Trophoblast cell (in vitro differentiated cells and primary cell): ENCODE measurements at places on chromosomes 13 and 19.
A peak's percentile ranks its signal among the peaks of the same experiment; 100 is the strongest.

GRCh38 chr19:19388568-19389555 is 16.6 kb upstream of the GATAD2A start:
- DNase-seq = no peak

DNA sequence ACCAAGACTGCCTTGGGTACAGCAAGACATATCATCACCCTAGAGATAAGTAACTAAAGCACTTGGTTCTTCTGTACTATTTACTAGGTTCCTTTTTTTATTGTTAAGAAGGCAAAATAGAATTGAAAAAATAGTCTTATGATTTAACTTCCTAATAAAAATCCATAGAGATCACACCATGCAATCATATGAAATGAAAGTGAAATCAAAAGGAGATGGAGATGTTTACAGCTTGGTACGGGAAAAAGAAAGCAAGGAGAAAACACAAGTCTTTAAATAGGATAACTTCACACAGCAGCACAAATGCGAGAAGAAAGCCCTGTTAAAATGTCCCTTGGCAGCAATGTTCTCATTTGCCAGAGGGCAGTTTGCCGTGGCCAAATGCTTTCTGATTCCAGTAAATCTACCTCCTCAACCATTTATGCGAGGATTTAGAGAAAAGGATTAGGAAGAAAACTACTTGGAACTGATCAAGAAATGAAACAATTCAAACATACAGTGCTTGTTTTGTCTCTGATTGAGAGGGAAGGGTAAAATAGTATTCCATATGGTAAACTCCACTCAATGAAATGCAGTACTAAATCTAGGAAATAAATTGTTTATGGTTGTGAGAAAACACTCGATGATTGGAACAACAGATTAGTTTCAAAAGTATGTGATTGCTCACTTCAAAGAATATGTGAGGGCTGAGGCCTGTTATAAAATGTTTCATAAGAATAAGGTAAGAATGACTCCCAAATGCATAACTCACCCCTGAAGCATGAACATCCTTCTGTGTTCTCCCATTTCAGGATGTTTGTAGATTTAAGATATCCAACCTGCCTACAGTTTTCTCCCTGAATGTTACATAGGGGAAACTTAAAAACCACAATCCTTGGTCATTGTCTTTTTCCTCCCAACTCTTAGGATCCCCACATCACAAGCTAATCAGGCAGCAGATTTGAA is 487.8 kb downstream of the DACH1 start:
- DNase-seq = no peak

- DNase-seq = peak; percentile 85
Observed at GRCh38 chr13:46492946-46493345, 60.0 kb upstream of the LRCH1 start.

- no peak for DNase-seq
Observed at GRCh38 chr19:49848938-49849337, 2.0 kb upstream of the PTOV1 start.

GRCh38 chr13:113411216-113412023 is 41.9 kb downstream of the ADPRHL1 start:
- DNase-seq = peak; percentile 42

- DNase-seq = peak; percentile 47
Observed at GRCh38 chr13:50277127-50277526, 261.9 kb downstream of the KCNRG start.

GRCh38 chr19:4988770-4989251 is 19.9 kb downstream of the KDM4B start:
- DNase-seq = no peak

DNA sequence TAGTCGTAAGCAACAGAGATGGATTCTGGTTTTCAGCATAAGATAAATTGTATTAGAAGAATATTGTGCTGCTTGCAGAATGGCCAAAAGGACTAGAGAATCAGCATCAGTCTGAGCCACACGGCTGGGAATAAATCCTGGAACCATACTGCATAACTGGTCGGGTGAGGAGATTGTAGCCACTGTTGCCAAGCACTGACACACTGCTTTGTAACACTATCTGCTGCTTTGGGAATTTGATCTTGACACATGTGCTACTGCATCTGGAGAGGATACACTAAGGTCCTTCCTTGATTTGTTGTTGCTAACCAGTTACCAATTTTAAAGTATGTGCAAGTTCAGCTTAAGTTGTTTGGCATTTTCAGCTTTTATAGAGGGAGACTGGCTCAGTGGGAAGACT is 1.9 kb downstream of the HNRNPA1L2 start:
- peak; percentile 9 for DNase-seq

GRCh38 chr19:14369399-14370168 is 11.7 kb upstream of the ADGRE5 start:
- DNase-seq = no peak

- peak; percentile 63 for DNase-seq
Observed at GRCh38 chr19:4971424-4971793, 2.5 kb downstream of the KDM4B start.

- DNase-seq = peak; percentile 9
Observed at GRCh38 chr19:35845215-35846037, 6.9 kb downstream of the NPHS1 start.

DNA sequence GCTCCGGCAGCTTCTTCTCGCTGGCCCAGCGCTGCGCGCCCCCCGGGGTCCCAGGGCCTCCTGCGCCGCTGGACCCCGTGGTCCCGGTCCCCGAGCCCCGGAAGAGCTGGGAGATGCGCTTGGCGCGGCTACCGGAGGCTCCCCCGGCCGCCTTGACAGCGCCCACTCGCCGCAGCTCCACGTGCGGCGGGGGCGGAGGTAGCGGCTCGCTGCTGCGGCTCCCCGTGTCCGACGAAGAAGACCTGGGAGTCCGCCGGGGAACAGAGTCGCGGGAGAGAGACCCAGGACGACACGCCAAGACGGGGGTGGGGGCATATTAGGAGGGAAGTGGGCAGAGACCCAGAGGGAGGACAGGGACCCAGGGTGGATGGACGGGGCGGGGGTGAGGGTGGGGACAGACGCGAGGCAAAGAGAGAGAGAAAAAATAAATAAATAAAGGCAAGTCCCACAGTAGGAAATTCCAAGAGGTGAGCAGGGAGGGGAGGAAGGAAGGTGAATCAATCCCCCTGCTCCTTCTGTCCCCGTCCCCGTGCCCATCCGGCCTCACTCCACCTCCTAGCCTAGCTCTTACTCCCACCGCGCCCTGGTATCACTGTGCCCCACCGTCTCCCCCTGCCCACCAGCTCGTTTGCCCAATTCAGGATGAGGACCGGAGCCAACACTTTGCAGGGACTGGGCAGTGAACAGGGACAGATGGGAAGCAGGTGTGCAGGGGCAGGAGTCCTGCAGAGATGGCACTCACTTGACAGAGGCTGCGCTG is 826 bp downstream of the RASIP1 start:
- no peak for DNase-seq

DNA sequence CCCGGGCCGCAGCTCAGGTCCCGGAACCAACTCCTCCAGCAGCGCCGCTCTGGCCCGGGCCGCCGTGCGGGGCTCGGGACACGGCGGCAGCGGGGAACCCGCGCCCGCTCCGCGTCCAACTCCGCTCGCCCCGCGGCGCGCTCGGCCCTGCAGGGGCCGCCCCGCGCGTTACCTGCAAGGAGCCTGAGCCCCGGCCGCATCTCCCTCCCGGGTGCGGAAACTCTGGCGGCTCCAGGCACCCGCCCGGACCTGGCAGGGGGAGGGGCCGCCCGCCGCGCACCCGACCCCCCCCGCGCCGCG is at the start of gene TMTC4:
Gene TMTC4, minus strand, starts transcription at position 224 of the 300 bp plus-strand sequence. CDS start 4,433 bp downstream, outside the sequence.
- no peak for DNase-seq

- DNase-seq = no peak
Observed at GRCh38 chr13:33560726-33561125, 257.2 kb upstream of the RFC3 start.

GRCh38 chr13:40345654-40346372 is 320.6 kb downstream of the FOXO1 start:
- DNase-seq = no peak

DNA sequence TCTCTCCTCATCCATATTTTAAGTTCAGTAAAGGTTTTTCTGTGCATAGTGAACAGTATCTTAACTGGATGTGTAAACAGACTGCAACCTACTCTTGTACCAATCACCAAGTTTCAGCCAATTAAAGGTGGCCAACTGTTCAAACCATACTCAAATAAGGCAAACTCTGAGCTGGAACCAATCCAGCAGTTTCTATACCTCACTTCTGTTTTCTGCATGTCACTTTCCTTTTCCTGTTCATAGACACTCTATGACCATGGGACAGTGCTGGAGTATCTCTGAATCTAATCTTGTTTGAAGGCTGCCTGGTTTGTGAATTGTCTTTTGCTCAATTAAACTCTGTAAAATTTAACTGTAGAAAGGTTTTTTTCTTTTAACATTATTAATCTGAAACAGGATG is 470.3 kb upstream of the SLITRK6 start:
- no peak for DNase-seq

DNA sequence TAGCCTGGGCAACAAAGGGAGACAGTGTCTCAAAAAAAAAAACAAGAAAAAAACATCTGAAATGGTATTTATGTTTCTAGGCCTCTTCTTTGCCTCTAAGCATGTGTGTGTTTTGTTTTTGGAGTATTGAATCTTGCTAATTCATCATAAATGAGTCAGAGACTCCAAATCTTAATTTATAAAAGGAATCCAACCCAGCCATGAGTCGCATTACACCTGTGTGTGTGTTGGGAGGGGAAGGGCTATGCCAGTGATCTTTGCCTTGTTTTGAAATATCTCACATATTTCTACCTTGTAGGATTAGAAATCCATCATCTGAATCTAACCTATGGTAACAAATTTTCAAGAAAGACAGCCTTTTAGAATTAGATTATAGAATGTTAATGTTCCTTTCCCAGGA is 4.0 kb downstream of the ZNF331 start:
- DNase-seq = peak; percentile 63

DNA sequence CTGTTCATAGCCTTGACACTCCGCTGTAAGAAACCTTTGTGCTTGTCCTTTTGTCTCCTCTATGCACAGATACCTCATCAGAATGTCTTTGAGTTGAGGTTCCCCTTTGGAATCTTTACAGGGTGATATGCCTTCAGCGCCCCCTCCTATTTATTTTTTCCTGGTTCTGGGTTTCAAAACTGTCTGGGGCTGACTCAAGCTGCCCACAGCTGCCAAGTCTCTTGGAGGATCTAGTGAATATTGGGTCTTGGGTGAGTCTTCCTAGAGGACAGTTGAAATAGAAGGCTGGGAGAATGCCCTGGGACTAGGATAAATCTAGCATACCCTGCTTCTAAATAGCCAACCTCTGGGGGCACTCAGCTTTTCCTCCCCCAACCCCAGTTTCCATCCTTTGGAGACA is 930 bp downstream of the ZNF136 start:
- DNase-seq = peak; percentile 15

- no peak for DNase-seq
Observed at GRCh38 chr13:26908126-26908525, 147.5 kb upstream of the GPR12 start.

DNA sequence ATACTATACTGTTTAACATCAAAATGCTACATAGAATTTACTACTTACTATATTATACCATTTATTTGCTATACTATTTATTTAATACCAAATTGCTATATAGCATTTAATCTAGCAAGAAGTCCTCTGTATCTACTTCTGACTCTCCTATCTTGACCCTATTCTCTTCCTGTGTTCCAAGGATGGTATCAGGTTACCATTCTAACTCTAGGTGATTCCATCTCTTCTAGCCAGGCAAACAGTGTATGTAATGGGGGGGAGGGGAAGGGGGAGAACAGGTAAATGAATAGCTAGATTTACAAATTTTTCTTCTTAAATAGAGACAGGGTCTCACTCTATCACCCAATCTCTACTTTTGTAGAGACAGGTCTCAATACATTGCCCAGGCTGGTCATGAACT is 200.3 kb downstream of the DIAPH3 start:
- no peak for DNase-seq

DNA sequence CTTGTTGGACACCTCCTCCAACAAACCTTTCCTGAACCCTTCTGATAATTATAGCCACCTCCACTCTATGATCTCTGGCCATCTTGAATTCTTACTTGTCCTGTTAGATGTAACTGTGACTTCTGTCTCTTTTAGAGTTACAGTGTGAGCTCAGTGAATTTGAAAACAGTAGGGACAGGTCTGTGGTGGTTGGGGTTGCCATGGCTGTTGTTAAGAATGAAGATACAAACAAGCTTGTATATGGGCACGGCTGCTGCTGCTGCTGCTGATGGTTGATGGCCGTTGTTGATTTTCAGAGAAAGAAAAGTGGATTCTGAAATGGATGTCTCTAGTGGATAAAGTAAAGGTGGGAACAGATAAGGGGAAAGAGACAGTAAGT is 101.5 kb downstream of the STARD13 start:
- no peak for DNase-seq

DNA sequence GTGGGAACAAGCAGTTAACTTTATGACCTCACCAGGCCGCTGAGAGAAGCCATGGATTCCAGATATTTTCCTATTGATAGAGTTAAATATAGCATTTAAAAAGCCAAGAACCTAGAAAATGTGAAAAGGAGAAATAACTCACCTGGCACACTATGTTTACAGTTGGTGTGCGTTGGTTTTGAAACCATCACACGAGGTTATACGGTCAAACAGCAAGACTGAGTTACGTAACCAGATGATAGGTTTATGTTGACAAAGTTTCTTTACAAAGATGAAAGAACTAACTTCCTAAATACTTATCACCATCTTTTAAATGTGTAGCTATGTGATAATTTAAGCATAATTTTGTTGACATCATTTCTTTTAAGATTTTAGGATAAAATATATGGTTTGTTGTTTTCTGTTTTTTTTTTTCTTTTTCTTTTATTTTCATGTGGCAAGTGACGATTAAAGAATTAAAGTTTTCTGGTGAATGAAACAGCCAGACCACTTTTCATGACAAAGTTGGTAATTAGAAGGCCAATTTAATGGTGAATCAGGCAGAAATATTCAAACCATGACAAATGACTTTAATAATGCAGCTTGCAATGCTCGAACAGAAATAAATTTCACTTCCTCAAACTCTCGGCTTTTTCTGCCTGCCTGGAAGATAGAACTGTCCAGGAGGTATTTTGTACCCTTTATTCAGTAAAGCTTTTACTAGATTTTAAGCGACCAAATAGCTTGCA is 339.1 kb upstream of the OBI1 start:
- DNase-seq = no peak

GRCh38 chr19:32464279-32464678 is 58.7 kb downstream of the DPY19L3 start:
- no peak for DNase-seq

- DNase-seq = no peak
Observed at GRCh38 chr19:46426035-46426505, 2.7 kb downstream of the PNMA8C start.

DNA sequence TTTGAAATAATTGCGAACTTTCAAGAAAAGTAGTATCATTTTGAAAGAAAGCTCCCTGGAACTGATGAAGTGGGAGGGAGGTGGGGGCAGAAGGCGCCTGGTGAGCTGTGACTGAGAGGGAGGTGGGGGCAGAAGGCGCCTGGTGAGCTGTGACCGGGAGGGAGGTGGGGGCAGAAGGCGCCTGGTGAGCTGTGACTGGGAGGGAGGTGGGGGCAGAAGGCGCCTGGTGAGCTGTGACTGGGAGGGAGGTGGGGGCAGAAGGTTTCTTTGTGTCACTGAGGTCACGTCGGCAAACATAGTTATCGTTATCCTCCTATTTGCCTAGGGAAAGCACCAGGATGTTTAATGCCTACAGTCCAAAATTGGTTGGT is 24.2 kb downstream of the C2CD4C start:
- DNase-seq = no peak
